Tibial nerve (tissue), 4 donors: ENCODE measurements at places on chromosomes 1 and 21. TPM values are rescaled to one million over a fixed set of nuclear protein-coding genes. Genes with fewer than 3 reads are reported as not detected.

Gene KLHDC7A
- total RNA-seq = not detected

Gene LDLRAD1
- not detected for total RNA-seq

Gene H3-3A
- 204 TPM for total RNA-seq

Gene PRKAA2
- 11.5 TPM for total RNA-seq

Gene INPP5B
- total RNA-seq = 50.0 TPM

Gene SPRR2F
- not detected for total RNA-seq

- H3K4me1 ChIP-seq = no peaks in the 10 kb centered on the region
- no peaks in the 10 kb centered on the region for H3K27me3 ChIP-seq
- no peak overlapping the region for H3K4me3 ChIP-seq
Measured at GRCh38 chr1:204032642-204033235, 40.2 kb upstream of the SOX13 start.

DNA sequence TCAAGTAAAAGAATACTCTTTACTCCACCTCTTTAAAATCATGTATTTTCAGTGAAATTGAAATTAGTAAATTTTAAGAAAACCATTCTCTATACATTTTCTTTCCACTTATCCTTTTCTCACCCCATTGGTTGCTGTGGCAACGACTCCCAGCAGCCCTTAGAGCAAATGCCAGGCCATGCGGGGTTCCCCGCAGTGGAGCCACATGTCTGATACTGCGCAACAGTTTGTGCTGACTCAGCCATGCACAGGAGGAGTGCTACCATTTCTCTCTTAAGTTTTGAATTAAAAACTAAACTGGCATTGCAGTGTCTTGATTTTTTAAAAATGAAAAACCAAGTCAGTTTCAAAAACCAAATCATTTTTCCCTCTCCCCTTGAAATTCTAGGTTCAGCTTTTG, 214.1 kb upstream of the L1TD1 start:
- H3K27me3 ChIP-seq = no peaks in the 10 kb centered on the region
- H3K4me3 ChIP-seq = no peak overlapping the region
- H3K4me1 ChIP-seq = no peaks in the 10 kb centered on the region
- no peak overlapping the region for H3K27ac ChIP-seq
- no peak for DNase-seq
- no peaks in the 10 kb centered on the region for H3K36me3 ChIP-seq

- peak; percentile 75 for DNase-seq
- H3K36me3 ChIP-seq = no peaks in the 10 kb centered on the region
- H3K4me1 ChIP-seq = no peaks in the 10 kb centered on the region
- no peak overlapping the region for H3K4me3 ChIP-seq
Measured at GRCh38 chr1:173527151-173527826, 50.2 kb downstream of the PRDX6 start.

DNA sequence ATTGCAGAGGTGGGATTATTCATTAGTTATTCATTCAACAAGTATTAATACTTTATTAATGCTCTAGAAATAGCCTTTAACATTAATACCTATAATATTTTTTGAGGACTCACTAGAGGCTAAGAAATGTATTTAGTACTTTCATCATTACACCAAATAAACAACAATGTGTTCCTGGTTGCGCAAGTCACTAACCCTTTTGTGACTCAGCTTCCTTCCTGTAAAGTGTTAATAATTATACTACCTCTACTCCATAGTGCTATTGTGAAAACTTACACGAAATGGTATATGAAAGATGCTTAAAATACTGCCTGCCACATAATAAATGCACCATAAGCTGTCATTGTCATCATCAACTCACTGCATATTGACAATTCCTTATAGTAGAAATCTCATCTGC, 431.0 kb downstream of the DPYD start:
- H3K27ac ChIP-seq = no peak overlapping the region
- no peaks in the 10 kb centered on the region for H3K36me3 ChIP-seq
- H3K27me3 ChIP-seq = no peaks in the 10 kb centered on the region
- DNase-seq = no peak

GRCh38 chr1:180327089-180327488, 97.0 kb downstream of the LHX4 start:
- DNase-seq = no peak
- H3K27me3 ChIP-seq = no peaks in the 10 kb centered on the region
- H3K36me3 ChIP-seq = no peaks in the 10 kb centered on the region

DNA sequence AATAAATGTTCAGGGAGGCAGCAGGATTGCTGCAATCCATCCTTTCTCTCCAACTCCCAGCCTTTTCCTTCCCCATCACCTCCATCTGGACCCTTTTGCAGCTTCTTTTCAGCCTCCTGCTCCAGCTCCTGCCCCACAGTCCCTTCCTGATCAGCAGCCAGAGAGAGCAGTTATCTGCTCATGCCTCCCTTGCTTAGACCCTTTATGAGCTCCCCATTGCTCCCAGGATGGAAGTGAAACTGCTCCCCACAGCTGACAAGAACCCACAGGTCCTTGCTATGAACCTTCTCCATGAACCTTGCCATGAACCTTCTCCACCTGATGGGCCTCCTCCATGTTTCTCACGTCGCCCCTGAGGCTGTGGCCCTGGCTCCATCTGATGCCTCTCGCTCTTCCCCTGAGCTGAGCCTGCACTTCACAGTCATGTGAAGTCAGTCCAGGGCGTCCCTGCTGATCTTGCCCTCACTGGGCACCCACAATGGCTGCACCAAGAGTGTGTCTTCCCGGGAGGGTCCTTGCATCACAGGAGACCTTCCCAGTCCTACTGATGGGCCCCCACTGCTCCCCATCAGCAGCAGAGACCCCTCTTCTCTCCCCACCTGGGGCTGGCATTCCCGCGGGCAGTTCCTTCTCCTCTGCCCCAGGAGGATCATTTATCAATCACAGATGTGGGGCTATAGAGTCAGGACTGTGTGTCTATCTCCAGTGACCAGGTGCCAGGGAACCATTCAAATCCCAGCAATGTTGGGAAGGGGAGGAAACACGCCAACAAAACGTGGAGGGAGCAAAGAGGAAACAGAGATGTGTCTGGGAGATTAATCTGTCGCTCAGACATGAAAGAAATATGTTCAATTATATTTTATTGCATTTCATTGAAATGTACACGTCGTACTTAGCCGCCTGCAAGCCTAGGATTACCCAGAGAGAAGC, 73.1 kb downstream of the MATN1 start:
- no peaks in the 10 kb centered on the region for H3K4me1 ChIP-seq
- no peak overlapping the region for H3K27ac ChIP-seq
- no peaks in the 10 kb centered on the region for H3K27me3 ChIP-seq
- H3K36me3 ChIP-seq = no peaks in the 10 kb centered on the region
- DNase-seq = no peak
- no peak overlapping the region for H3K4me3 ChIP-seq

DNA sequence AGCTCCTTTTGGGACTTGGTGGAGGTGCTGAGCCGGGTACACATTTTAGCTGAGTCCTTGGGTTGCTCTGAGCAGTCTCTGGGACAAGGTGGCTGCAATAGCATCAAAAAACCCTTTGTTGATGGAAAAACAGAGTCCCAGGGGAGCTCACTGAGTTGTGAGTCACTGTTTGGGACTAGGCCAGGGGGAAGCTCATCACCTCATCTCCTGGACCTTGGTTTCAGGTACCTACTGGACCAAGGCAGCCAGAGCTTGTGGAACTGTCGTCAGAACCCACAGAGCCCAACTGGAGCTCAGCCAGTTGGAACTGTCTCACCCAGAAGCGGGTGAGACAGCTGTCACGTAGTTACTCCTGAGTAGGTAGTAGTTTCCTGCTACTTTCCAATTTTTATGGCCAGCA, 146.7 kb downstream of the HLX start:
- H3K27me3 ChIP-seq = no peaks in the 10 kb centered on the region
- H3K4me1 ChIP-seq = no peaks in the 10 kb centered on the region
- H3K36me3 ChIP-seq = no peaks in the 10 kb centered on the region
- no peak overlapping the region for H3K27ac ChIP-seq

DNA sequence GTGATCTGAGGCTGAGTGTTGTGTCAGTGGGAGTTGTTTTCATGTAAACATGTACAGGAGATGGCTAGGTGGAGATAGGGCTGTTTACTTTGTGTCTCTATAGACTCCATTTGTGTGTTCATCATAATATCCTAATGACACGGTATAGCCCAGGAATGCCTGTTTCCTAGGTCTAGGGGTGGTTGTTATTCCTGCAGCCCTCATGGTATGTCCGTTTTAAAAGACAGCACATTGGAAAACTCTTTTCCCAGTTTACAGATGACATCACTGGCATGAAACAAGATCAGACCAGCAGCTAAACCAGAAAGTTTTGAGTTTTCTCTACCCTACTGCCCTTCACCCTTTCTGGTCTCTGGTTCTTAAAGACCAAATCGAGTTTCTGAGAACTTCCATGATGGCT, 227.3 kb upstream of the TMEM51 start:
- H3K27ac ChIP-seq = no peak overlapping the region
- peaks cover 12% of the 10 kb centered on the region for H3K27me3 ChIP-seq
- no peak for DNase-seq
- no peak overlapping the region for H3K4me3 ChIP-seq
- peaks cover 12% of the 10 kb centered on the region for H3K4me1 ChIP-seq

DNA sequence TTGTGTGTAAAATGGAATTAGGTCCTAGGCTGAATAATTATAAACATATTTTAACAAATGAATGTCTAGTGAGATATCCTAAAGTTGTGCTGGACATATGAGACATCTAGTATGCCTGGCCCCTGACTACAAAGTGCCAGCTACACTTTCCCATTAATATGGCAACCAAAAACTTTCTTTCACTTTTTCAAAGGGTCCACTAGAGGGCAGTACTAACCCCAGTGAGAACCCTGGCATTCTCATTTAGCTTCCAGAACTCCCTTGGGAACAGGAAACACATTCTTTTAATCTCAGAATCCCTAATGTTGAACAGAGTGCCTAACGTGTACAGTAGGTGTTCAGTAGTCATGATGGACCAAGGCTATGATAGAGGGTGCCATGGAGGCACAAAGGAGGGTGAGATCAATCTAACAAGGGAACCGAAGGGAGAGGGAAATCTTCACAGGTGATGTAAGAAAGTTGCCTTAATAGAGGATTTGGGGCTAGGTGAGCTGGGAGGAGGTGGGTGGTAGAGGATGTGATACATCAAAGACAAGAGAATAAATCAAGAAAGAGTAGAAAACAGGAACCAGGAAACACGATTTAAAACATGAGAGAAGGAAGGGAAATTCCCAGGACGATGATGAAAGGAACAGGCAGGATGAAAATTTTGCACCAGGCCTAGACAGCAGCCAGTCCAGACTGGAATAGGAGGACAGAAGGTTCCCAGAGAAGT, 41.6 kb downstream of the NSL1 start:
- H3K4me3 ChIP-seq = no peak overlapping the region
- DNase-seq = no peak
- no peaks in the 10 kb centered on the region for H3K36me3 ChIP-seq
- no peaks in the 10 kb centered on the region for H3K27me3 ChIP-seq
- no peaks in the 10 kb centered on the region for H3K4me1 ChIP-seq

DNA sequence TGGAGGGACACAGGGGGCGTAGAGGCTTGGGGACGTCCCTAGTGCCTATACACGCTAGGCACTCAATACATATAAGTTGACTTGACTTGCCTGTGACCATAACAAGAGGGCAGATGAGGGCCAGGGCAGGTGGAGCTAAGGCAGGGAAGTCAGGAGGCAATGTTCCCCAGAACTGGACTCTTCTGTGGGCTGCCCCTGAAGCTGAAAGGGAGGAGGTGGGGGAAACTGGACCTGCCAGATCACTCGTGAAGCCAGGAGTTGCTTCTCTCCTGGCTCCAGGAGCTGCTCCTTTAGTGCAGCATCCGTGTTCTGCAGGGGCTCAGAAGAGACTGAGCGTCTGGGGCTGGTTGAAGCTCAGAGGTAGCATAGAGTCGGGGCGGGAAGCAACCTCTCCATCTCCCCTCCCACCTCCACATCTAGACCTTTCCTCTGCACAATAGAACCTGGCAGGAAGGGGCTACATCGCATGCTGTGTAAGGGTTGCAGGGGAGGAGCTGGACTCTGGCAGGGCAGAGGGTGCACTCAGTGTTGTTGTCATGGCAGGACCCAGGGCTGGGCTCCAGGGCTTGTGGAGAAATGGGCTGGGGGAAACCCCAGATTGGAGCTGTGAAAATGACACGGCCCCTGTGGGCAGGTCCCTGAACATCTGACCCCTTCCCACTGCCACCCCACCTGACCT, 2.9 kb upstream of the SEMA4A start:
- peaks cover 25% of the 10 kb centered on the region for H3K4me1 ChIP-seq
- no peaks in the 10 kb centered on the region for H3K36me3 ChIP-seq
- no peak for DNase-seq
- H3K27me3 ChIP-seq = no peaks in the 10 kb centered on the region

DNA sequence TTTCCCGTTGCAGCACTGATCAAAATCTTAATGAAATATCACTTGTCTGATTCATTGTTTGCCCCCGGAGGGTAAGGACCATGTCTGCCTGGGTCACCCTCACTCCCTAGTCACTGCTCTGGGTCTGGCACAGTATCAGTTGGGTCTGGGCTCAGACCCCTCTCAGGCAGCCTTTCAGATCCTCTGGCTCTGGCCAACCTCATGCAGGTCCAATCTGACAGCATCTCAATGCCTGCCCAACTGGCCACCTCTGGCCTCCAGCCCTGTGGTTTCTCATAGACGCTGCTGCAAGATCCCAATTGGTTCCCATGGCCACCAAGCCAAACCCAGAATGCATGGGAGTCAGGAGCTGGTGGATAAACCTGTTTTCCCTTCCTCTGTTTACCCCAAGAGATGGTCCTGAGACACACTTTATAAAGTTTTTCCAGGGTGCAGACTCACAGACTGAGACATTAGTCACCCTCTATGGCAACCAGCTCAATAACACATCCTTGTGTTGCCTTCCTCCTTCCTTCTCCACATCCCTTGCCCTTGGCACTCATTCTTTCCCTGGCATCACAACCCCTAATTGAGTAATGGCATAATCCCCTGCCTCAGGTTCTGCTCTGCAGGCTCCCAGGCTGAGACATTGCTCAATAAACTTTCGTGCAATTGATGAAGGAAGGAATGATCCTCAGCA, 199.2 kb downstream of the GRIK3 start:
- H3K27ac ChIP-seq = no peak overlapping the region
- H3K4me1 ChIP-seq = no peaks in the 10 kb centered on the region
- no peaks in the 10 kb centered on the region for H3K27me3 ChIP-seq
- no peaks in the 10 kb centered on the region for H3K36me3 ChIP-seq
- no peak overlapping the region for H3K4me3 ChIP-seq
- DNase-seq = no peak

GRCh38 chr1:50724626-50725286, 235.3 kb downstream of the FAF1 start:
- no peak overlapping the region for H3K4me3 ChIP-seq
- no peaks in the 10 kb centered on the region for H3K27me3 ChIP-seq
- DNase-seq = no peak
- H3K36me3 ChIP-seq = no peaks in the 10 kb centered on the region
- peak overlapping the region; percentile 34 for H3K27ac ChIP-seq
